ENCODE measurements at places on chromosomes 13 and 19. TPM values are rescaled to one million over a fixed set of nuclear protein-coding genes. Genes with fewer than 3 reads are reported as not detected.

DNA sequence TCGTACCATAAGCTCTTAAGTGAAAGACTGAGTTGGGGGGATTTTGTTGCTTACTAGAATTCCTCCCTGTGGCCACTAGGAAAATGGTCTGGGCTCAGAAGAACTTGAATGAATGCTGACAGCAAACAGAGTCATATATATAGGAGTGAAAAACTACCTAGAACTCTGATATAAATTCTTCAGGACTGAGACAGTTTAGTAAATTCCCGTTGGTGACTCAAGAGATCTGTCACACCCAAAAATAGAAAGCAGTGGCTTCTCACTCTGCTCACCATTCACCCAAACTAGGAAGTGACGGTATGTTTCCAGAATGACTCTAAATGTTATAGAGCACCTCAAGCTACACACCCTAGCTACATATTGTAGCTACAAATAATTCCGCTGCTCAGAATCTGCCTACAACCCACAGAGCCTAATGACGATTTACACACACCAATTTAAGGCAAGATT, 116.2 kb downstream of the TBC1D4 start:
- DNase-seq = peak; percentile 89

GRCh38 chr13:78603240-78603957, at the start of gene POU4F1:
Gene POU4F1, minus strand, starts transcription at chr13:78603552. Its CDS starts 226 bp downstream, at chr13:78603326.
- peak; percentile 78 for DNase-seq

- no peak for DNase-seq
These were observed 1.3 kb downstream of the OSCAR start for GRCh38 chr19:54099190-54099902.

The BRSK1 gene
- total RNA-seq = 12.2 TPM

DNA sequence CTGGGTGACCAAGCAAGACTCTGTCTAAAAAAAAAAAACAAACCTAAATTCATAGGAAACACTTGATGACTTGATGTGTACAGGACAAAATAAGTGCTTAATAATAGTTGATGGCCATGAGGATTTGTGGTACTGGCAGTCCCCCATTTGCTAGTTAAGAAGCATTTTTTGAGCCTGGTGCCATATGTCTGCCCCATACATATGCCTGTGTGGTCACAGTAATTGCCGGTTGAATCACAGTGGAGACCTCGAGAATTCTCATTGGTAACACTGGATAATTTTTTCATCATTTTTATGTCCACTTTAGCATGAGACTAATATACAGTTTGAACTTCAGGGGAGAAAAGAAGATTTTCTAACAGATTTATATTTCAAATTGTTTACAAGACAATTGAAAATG, 79.2 kb downstream of the LRCH1 start:
- DNase-seq = no peak

The ARL11 gene
- not detected for total RNA-seq

The SIGLECL1 gene
- total RNA-seq = not detected

DNA sequence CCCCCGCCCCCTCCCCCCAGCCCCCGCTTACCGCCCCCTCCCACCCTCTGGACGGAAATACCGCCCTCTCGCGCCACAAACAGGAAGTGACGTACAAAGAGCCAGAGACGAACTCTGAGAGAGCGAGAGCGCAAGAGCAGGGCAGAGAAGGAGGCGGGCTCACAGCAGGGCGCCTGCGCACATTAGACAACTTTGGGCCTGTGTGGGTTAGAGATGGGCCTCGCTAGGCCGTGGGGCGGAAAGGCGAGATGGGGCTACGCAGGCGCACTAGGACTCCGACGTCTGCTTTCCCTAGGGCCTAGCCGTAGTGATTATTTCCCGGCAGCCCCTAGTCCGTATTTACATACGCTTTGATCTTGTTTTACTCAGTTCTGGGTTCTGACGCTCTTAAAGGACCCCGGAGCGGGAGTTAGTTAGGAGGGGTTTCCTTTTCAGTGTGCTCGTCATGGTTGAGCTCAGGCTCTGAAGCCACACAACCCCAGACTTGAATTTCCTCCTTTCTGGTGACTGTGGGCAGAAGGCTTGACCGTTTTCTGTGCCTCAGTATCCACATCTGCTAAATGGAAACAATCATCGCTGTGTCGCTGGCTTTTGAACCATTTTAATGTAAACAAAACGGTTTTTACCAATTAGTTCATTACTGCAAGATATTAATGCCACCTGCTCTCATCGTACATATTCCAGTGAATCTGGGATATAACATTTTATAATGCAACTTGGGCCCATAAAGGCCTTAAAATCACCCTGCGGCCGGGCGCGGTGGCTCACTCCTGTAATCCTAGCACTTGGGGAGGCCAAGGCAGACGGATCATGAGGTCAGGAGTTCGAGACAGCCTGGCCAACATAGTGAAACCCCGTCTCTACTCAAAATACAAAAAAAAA, 449 bp upstream of the AKT2 start:
- peak; percentile 100 for DNase-seq

The PTH2 gene
- not detected for total RNA-seq

The POU4F1 gene
- total RNA-seq = 0.43 TPM

The EFNB2 gene
- total RNA-seq = 4.8 TPM

DNA sequence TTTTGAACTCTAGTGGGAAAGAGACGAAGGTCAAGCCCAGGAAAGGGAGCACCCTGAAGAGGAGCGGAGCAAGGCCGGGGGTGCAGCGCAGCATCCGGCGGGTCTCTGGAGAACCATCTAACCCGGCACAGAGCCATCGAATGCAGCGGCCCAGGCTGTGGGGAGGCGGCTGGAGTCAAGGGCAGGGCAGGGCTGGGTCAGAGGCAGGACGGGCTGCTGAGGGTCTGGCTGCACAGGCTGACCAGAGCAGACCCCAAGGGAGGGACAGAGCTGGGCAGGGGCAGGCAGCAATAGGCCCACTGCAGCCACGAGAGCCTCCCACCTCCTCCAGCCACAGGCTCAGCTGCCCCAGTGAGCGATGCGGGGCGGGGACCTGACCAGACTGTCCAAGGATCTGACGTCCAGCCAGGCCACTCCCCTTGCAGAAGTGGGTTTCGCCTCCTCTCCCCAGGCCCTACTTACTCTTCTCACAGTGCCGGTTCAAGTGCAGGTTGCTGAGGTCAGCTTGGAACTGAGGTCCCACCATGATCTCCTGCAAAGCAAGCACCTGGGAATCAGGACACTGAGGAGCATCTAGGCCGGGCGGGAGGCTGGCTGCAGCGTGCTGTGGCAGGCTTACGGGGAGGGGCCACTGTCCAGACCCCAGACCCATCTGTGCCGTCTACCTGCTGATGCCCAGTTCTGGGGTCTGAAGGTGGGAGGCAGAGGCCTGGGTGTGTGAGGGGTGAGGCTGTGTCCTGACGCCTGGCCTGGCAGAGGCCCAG, 19.2 kb downstream of the MIER2 start:
- DNase-seq = no peak

The EVI5L gene
- total RNA-seq = 25.2 TPM

DNA sequence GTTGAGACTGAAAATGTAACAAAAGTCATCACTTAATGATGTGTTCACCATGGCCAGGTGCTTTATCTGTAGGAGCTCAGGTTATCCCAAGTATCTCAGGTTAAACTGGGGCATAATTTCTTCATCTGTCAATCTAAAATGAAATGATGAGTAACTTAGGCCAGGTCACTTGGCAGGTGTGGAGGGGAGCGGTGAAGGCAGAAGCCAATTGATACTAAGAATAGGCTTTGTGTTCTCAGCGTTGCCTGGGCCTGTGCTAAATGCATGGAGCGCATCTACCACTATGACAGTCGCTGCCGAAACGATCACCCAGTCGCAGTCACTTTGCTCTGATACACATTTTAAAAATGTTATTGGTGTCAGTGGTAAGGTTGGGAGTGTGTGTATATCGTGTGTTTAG, 91.6 kb downstream of the FGF9 start:
- no peak for DNase-seq

The CCNA1 gene
- total RNA-seq = 1.3 TPM

- DNase-seq = no peak
These were observed 397.7 kb downstream of the GPC6 start for GRCh38 chr13:93624311-93624777.

DNA sequence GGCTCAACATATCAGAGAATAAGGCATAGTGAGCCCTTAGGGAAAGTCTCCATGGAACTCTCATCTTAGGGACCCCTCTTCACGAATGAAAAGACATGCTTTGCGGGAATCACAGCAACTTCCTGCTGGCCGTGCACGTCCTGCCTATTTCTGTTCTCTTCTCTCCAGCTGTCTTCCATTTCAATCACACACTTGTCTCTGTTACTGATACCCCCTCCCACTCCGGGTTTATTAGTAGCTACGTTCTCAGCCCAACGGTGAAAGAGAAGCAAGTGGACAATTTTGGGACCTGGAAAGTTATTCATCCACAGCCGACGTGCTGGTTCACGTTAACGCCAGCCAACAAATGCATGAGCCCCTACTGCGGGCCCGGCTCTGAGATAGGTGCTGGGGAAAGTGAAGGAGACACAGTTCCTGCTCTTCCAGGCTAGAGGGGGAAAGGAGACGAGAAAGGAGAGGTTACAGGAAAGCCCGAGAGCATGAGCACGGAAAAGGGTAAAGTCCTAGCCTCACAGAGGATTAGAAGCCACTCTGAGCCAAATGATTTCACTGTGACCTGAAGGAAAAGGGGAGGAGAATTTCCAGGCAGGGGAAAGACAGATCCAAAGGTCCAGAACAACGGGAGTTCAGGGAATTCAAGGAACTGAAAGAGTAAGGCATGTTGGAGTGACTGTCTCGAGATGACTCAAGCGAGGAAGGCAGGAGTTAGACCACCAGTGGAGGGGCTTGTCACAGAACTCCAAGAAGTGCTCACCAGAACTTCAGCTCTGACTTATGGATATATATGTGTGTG, 81.8 kb upstream of the CLDN10 start:
- peak; percentile 40 for DNase-seq

DNA sequence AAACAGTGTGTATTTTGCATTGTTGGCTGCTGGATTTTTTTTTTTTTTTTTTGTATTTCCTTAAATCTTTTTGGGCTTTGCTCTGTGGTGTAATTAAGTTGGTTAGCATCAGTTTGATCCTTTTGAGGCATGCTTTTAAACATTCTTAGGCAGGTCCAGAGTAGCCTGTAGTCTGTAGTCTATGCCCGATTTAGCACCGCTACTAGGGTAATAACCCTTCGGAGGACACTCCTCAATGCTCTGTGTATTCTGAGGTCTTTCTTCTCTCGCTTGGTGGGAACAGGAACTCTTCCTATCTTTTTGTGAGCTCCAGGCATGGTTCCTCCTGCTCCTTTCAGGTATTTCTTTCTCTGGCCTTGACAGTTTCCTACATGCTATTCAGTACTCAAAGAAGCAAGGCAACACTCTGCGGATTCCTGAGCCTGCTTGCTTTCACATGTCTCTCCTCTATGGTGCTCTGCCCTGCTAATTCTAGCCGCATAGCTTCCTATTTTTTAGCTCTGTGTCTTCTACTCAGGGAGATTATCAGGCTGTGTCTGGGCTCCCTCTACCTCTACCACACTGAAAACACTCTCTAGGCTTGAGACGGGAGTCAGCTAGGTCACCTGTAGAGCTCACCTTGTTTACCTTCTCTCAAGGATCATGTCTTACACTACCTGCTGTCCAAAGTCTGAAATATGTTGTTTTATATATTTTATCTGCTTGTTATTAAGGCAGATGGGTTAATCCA, 195.1 kb downstream of the NDFIP2 start:
- DNase-seq = no peak

DNA sequence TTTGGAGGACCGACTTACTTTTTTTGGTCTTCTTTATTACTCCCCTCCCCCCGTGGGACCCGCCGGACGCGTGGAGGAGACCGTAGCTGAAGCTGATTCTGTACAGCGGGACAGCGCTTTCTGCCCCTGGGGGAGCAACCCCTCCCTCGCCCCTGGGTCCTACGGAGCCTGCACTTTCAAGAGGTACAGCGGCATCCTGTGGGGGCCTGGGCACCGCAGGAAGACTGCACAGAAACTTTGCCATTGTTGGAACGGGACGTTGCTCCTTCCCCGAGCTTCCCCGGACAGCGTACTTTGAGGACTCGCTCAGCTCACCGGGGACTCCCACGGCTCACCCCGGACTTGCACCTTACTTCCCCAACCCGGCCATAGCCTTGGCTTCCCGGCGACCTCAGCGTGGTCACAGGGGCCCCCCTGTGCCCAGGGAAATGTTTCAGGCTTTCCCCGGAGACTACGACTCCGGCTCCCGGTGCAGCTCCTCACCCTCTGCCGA, 409 bp downstream of the FOSB start:
- no peak for DNase-seq

DNA sequence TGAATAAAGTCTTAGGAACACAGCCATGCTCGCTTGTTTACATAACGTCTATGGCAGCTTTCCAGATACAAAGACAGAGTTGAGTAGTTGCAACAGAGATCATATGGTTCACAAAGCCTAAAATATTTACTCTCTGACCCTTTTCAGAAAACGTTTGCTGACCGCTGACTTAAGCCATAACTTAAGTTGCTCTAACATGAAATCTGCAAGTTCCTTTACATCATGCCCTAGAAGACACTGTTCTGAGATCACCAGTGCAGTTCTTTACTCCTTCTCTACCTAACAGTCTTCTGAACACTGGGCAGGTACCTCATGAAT, 166.4 kb downstream of the DCLK1 start:
- DNase-seq = no peak

DNA sequence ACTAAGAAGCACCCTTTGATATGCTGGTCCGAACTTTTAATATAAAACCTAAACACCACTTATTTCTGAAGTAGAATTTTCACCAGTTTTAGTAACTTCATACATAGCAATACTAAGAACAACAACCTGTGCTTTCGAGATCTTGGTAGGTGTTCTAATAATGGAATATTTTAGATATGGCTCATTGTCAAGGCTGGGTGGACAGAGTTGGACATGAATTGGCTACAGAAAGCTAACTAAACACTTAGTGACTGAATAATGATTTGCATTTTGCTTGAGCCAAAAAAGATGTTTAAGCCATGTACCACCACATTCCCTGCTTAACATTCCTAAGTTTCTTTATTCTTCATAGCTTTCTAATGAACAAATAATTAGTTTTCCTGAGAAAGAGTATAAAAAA, 344.3 kb upstream of the SGCG start:
- no peak for DNase-seq

The SMIM44 gene
- not detected for total RNA-seq

GRCh38 chr19:17560205-17560595, 4.8 kb downstream of the COLGALT1 start:
- DNase-seq = no peak

The CACNG7 gene
- total RNA-seq = not detected

DNA sequence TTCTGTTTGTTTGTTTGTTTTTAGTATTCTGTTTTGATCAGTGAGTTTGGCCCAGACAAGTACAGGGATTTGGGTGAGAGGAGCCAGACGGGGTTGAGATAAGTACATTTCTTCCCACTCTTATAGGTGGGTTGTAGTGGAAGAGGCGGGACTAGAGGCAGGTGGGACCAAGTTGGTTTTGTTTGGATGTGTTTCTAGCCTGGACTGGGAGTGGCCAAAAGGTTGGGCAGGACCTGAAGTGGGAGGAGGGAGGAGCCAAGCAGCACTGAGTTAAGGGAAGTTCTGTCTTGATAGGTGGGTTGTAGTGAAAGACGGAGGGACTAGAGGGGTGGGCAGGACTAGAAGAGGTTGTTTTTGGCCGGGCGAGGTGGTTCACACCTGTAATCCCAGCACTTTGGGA, 9.0 kb downstream of the DNASE2 start:
- DNase-seq = no peak

DNA sequence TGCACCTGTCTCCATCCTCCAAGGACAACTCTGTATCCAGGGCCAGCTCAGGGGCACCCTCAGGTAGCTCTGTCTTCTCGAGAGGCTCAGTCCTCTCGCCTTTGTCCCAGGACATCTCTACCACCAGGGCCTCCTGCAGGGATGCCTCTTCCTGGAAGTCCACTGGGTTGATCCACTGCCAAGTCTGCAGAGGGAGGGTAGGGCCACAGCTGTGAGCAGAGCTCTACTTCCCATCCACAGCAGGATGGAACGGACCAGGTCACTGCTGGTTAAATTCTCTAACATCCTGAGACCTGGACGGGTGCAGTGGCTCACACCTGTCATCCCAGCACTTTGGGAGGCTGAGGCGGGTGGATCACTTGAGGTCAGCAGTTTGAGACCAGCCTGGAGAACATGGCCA, 26.8 kb downstream of the IL12RB1 start:
- DNase-seq = no peak
